ENCODE measurements at places on chromosomes 6 and 20. TPM values are rescaled to one million over a fixed set of nuclear protein-coding genes. Genes with fewer than 3 reads are reported as not detected.

PPP1R16B gene
- total RNA-seq: 0.99 TPM

IMPG1 gene
- total RNA-seq: not detected

WFDC10B gene
- total RNA-seq: not detected

TSBP1 gene
- total RNA-seq: not detected

MUCL3 gene
- 8.3 TPM for total RNA-seq

- H3K36me3 ChIP-seq: peaks cover 2% of the 10 kb centered on the region
- no peak overlapping the region for H3K4me3 ChIP-seq
- H3K27ac ChIP-seq: peak overlapping the region; percentile 46
- peaks cover 38% of the 10 kb centered on the region for H3K4me1 ChIP-seq
These were observed 2.0 kb downstream of the EDEM2 start for GRCh38 chr20:35145141-35145564.

GRCh38 chr20:61251529-61252393, at the start of gene CDH4:
CDH4 (plus strand) TSS chr20:61252261.
- H3K4me1 ChIP-seq: peaks cover 20% of the 10 kb centered on the region
- peak within 1 kb of the TSS; percentile 49 for H3K4me3 ChIP-seq
- H3K36me3 ChIP-seq: no peaks in the 10 kb centered on the region
- no peak for DNase-seq
- H3K27ac ChIP-seq: no peak within 1 kb of the TSS
- peaks cover 8% of the 10 kb centered on the region for H3K27me3 ChIP-seq

- H3K27ac ChIP-seq: no peak overlapping the region
- H3K4me3 ChIP-seq: peak overlapping the region; percentile 18
- DNase-seq: no peak
- no peaks in the 10 kb centered on the region for H3K4me1 ChIP-seq
- no peaks in the 10 kb centered on the region for H3K27me3 ChIP-seq
- no peaks in the 10 kb centered on the region for H3K36me3 ChIP-seq
These were observed 164.7 kb upstream of the CCN2 start for GRCh38 chr6:132115714-132116366.

- DNase-seq: no peak
- peaks cover 10% of the 10 kb centered on the region for H3K36me3 ChIP-seq
- H3K4me1 ChIP-seq: no peaks in the 10 kb centered on the region
- no peak overlapping the region for H3K4me3 ChIP-seq
These were observed 34.0 kb upstream of the VSTM2L start for GRCh38 chr20:37868851-37869333.

DNA sequence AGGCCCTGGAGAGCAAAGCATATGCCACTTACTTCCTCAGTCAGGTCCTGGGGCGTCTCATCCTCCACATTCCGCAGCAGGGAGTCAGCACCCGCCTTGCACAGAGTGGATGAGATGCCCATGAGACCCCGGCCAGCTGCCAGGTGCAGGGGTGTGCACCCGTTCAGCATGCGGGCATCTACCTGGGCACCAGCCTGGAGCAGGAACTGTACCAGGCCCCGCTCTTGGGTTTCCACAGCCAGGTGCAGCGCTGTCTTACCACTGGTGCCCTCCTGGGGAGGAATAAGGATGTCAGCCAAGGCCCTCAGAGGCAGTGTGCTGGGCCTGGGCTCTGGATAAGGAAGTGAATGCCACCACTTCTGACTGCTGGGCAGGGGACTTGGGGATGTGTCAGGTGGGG, 2.7 kb upstream of the SLC35B2 start:
- no peak overlapping the region for H3K4me3 ChIP-seq
- no peak overlapping the region for H3K27ac ChIP-seq
- peaks cover 62% of the 10 kb centered on the region for H3K4me1 ChIP-seq
- peaks cover 7% of the 10 kb centered on the region for H3K36me3 ChIP-seq

- DNase-seq: no peak
- no peaks in the 10 kb centered on the region for H3K36me3 ChIP-seq
- no peak overlapping the region for H3K4me3 ChIP-seq
- H3K27ac ChIP-seq: no peak overlapping the region
- no peaks in the 10 kb centered on the region for H3K27me3 ChIP-seq
These were observed 12.3 kb upstream of the FAM110A start for GRCh38 chr20:821046-821730.

- DNase-seq: no peak
- no peaks in the 10 kb centered on the region for H3K27me3 ChIP-seq
- no peak overlapping the region for H3K4me3 ChIP-seq
- no peak overlapping the region for H3K27ac ChIP-seq
- no peaks in the 10 kb centered on the region for H3K36me3 ChIP-seq
These were observed 69.5 kb upstream of the LGSN start for GRCh38 chr6:63389191-63389844.

DNA sequence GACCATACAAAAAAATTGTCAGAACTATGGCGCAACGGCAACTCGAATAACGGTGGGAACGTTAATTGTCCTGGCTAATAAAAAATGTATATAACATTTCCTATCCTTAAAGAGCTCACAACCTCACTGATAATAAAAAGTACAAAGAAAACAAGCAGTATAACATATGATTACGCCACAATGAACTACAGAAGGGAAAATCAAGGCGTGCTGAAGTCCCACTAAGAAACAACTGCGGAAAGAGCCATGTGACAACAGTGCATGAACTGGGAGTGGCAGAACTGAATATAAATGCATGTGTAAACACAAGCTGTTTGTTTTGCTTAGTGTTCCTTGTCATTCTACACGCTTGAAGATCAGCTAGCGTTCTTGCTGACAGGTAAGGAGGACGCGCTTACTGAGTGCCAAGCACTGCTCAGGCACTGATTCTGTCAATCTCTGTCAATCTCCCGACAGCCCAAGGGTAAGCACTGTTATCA, 466 bp upstream of the PSMB1 start:
- peak overlapping the region; percentile 97 for H3K27ac ChIP-seq
- peaks cover 22% of the 10 kb centered on the region for H3K4me1 ChIP-seq
- no peaks in the 10 kb centered on the region for H3K27me3 ChIP-seq
- peaks cover 36% of the 10 kb centered on the region for H3K36me3 ChIP-seq
- H3K4me3 ChIP-seq: peak overlapping the region; percentile 91
- DNase-seq: no peak

DNA sequence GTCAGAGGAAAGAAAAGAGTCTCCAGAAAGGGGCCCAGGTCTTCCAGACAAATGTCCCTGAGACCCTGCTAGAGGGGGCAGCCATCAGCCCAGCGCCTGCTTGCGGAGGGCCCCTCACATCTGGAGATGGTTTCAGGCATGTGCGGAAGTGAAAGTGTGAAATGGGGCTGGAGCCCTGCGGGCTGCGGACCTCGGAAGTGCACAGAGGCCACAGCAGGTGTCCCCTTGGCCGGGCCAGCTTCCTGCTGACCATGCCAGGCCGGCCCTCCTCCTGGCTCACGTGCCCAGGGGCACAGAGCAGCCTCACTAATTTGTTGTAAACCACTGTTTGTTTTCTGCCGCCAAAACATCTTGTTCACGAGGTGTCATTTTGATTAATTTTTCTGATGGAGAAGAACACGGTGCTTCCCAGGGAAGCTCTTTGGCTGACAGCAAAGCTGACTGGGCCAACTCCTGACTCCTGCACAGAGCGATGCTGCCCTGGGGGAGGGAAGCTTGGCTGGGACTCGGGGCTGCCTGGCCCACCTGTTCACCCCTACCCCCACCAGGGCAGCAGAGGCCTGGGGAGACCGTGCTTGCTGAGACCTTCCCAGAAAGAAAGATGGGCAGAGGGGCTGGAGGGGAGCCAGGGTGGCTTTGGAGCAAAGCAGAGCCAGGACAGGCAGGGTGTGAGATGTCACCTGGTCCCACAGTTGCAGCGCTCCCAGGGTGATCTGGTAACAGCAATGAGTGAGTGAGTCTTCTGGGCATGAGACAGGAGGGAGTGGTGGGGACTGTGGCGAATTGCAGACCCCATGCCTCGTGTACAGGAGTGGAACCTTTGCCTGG, 54.2 kb downstream of the BCAS4 start:
- no peaks in the 10 kb centered on the region for H3K36me3 ChIP-seq
- no peaks in the 10 kb centered on the region for H3K27me3 ChIP-seq
- peak overlapping the region; percentile 48 for H3K4me3 ChIP-seq
- peaks cover 26% of the 10 kb centered on the region for H3K4me1 ChIP-seq
- H3K27ac ChIP-seq: peak overlapping the region; percentile 68

DNA sequence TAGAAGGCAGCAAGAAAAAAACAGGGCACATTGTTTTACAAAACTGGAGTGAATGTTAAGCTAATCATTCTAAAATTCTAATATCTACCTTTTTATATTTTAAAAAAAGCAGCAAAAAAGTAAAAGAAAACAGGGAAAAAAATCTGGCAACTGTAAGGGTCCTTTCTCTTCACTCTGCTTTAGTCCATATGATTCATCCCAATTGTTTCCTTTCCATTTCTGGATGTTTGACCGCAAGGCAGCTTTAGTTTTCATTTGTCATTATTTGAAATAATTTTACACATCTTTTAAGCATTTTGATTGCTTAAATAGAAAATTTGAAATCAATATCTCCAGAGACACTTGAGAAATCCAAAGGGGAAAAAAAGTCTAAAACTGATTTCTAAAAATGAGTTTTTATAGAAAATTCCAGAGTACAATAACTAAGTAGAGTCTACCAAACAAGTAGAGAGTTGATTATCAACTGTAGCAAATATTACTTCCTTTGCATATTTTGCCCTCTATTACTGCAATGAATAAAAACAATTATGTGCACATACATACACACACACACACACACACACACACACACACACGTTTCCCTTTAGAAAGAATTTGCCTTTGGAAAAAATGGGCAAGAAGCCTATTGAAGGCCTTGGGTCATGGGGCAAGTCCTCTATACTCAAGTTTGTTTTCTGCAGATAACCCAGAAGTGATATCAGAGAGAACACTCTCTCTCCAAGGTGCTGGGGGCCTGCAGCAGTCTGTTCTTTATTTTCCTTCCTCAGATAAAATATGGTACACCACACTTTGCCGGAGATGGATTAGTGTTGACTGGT, 259.7 kb downstream of the HACE1 start:
- DNase-seq: no peak
- no peak overlapping the region for H3K27ac ChIP-seq
- no peak overlapping the region for H3K4me3 ChIP-seq
- H3K36me3 ChIP-seq: no peaks in the 10 kb centered on the region
- no peaks in the 10 kb centered on the region for H3K27me3 ChIP-seq

DNA sequence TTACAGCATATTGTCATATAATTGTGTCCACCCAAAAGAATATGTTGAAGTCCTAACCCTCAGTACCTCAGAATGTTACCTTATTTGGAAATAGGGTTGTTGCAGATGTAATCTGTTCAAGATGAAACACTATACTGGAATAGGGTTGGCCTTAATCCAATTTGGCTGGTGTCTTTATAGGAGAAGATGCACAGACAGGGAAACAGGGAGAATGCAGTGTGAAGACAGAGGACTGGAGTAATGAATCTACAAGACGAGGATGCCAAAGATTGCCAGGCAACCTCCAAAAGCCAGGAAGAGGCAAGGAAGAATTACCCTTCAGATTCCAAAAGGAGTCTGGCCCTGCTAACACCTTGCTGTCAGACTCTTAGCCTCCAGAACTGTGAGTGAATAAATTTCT, 482.9 kb downstream of the PTPRT start:
- no peaks in the 10 kb centered on the region for H3K4me1 ChIP-seq
- no peak overlapping the region for H3K4me3 ChIP-seq
- H3K36me3 ChIP-seq: no peaks in the 10 kb centered on the region
- H3K27ac ChIP-seq: no peak overlapping the region
- no peak for DNase-seq

DNA sequence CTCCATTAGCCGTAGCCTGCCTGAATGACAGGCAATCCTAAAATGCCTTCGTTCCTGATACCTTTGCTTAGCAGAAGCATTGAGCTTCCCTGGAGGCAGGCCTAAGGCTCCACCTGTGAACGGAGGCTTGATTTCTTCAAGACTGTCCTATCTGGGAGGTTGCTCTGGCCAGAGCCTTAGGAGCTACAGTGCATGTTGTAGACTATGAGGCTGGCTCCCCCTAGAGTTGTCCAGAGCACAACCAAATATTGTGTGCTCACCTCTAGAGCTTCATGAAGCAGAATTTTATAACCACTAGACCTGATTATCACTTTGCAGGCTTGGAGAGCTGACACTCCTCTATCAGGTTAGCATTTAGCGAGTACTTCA, 217.8 kb downstream of the MAFB start:
- no peaks in the 10 kb centered on the region for H3K27me3 ChIP-seq
- H3K4me3 ChIP-seq: no peak overlapping the region
- peak overlapping the region; percentile 64 for H3K27ac ChIP-seq

DNA sequence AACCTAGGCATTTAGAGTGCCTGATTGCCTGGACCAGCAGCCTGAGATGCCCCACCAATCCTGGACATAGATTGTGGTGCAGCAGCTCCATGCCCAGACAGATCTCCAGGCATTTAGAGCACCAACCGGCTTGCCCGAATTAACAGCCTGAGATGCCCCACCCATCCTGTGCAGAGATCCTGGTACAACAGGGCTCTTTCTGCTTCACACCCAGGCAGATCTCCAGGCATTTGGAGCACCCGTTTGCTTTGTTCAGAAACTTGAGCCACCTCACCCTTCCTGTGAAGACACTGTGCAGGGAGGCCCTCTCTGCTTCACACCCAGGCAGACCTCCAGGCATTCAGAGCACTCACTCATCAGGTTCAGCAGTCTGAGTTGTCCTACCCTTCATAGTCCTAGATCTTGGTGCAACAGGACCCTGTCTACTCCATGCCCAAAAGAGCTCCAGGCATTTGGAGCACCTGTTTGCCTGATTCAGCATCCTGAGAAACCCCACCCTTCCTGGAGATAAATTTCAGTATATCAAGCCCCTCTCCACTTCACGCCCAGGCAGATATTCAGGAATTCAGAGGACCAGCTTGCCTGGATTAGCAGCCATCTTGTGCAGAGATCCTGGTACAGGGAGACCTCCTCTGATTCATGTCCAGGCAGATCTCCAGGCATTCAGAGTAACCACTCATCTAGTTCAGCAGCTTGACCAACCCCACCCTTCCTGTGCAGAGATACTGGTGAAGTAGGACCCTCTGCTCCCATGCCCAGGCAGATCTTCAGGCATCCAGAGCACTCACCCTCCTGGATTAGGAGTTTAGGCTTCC, 189.2 kb upstream of the FERMT1 start:
- no peaks in the 10 kb centered on the region for H3K27me3 ChIP-seq
- no peak for DNase-seq
- no peak overlapping the region for H3K4me3 ChIP-seq
- no peak overlapping the region for H3K27ac ChIP-seq
- H3K36me3 ChIP-seq: no peaks in the 10 kb centered on the region

DNA sequence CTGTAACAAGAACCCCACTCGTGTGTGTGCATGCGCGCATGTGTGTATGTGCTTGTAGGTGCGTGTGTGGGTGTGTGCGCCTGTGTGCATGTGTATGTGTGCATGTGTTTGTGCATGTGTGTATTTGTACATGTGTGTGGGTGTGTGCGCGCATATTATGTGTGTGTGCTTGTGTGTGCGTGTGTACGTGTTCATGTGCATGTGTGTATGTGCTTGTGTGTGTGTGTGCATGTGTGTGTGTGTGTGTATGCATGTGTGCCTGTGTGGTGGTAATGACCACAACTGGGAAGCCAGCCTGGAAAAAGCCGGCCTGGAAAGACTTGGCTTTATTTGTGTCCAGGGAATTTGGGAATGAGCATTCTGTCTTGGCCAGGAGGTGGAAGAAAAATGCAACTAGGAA, 157.5 kb downstream of the PAX1 start:
- no peak overlapping the region for H3K4me3 ChIP-seq
- DNase-seq: no peak
- H3K4me1 ChIP-seq: no peaks in the 10 kb centered on the region
- no peaks in the 10 kb centered on the region for H3K36me3 ChIP-seq
- H3K27me3 ChIP-seq: no peaks in the 10 kb centered on the region

GRCh38 chr6:158648682-158649131, 1.1 kb upstream of the SYTL3 start:
- H3K4me1 ChIP-seq: peaks cover 30% of the 10 kb centered on the region
- no peaks in the 10 kb centered on the region for H3K36me3 ChIP-seq
- DNase-seq: no peak
- no peak overlapping the region for H3K4me3 ChIP-seq
- H3K27ac ChIP-seq: peak overlapping the region; percentile 64

GRCh38 chr6:38133932-38134703, 314.6 kb downstream of the ZFAND3 start:
- no peak overlapping the region for H3K27ac ChIP-seq
- no peaks in the 10 kb centered on the region for H3K27me3 ChIP-seq
- DNase-seq: no peak
- no peak overlapping the region for H3K4me3 ChIP-seq
- no peaks in the 10 kb centered on the region for H3K4me1 ChIP-seq
